Large intestine (tissue), 12 donors: ENCODE measurements at places on chromosomes 7 and 10. TPM values are rescaled to one million over a fixed set of nuclear protein-coding genes. Genes with fewer than 3 reads are reported as not detected.

ABLIM1 gene
- polyA plus RNA-seq = 54.9 TPM

CHCHD1 gene
- 49.7 TPM for polyA plus RNA-seq

RELN gene
- polyA plus RNA-seq = 5.0 TPM

RPEL1 gene
- 0.09 TPM for polyA plus RNA-seq

SFRP4 gene
- polyA plus RNA-seq = 0.79 TPM
